ENCODE measurements at places on chromosomes 1 and 21.

DNA sequence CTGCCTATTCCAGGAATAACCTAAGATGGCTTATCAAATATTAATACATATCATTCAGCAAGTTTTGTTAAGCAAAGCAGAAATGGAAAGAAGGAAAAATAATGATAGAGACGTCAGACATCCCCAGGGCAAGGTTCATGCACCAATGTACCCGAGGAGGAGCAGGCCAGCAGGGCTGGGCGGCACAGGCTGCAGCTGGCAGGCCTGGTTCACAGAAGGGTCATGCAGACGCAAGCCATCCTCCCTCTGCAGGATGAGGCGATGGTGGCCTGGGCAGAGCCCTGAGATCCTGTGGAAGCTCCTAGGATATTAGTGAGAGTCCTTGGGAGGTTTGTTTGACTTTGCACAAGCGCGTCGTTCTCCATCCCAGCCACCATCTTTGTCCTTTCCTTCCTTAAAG lies 30.0 kb downstream of the BATF3 start:
- no peak for DNase-seq

- DNase-seq, result no peak
These were observed 42.0 kb upstream of the ADARB1 start for GRCh38 chr21:45032332-45032731.

- no peak for DNase-seq
These were observed 11.0 kb upstream of the DENND1B start for GRCh38 chr1:197786280-197786679.

GRCh38 chr1:56225964-56226815 lies 353.2 kb downstream of the PLPP3 start:
- DNase-seq, result no peak

All from activated CD4-positive, alpha-beta T cell treated with anti-CD3 and anti-CD28 coated beads, Interleukin-2, amount 50 U/mL, for 4 hours (primary cell).